ENCODE measurements at places on chromosomes 1 and 21.

GRCh38 chr1:219660666-219661463 lies 48.0 kb upstream of the ZC3H11B start:
- DNase-seq: peak; percentile 93

- no peak for DNase-seq
These were observed 148.7 kb upstream of the SPAG17 start for GRCh38 chr1:118333601-118334210.

- DNase-seq: no peak
These were observed 26.9 kb upstream of the LRRC3 start for GRCh38 chr21:44428281-44428960.

GRCh38 chr1:183227422-183228346 lies 41.6 kb downstream of the LAMC2 start:
- peak; percentile 6 for DNase-seq

GRCh38 chr1:176735201-176735600 lies 272.2 kb downstream of the PAPPA2 start:
- no peak for DNase-seq

DNA sequence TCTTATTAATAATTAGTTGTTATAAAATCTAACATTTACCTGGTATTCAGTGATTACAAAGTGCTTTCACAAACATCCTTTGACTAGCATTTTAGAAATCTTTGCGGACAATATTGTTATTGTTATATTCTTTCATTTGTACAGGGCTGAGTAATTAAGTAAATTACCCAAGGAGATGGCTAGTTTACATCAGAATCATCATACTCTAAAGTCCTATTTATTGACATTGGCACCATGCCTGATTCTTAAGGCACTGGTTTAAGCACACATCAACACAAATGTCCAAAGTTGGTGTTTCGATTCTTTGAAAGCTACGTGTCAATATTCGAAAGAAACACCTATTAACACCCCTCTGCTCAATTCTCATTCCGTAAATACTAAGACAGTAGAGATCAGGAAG lies 424.6 kb upstream of the CHRM3 start:
- no peak for DNase-seq

Data from midbrain (tissue), 1 donor.